ENCODE measurements at places on chromosomes 5 and 9. TPM values are rescaled to one million over a fixed set of nuclear protein-coding genes. Genes with fewer than 3 reads are reported as not detected.

GRCh38 chr5:61441742-61442141 lies 109.7 kb downstream of the ZSWIM6 start:
- no peaks in the 10 kb centered on the region for H3K36me3 ChIP-seq
- no peak for DNase-seq
- H3K27me3 ChIP-seq = no peaks in the 10 kb centered on the region
- H3K4me1 ChIP-seq = no peaks in the 10 kb centered on the region
- no peak overlapping the region for H3K4me3 ChIP-seq

DNA sequence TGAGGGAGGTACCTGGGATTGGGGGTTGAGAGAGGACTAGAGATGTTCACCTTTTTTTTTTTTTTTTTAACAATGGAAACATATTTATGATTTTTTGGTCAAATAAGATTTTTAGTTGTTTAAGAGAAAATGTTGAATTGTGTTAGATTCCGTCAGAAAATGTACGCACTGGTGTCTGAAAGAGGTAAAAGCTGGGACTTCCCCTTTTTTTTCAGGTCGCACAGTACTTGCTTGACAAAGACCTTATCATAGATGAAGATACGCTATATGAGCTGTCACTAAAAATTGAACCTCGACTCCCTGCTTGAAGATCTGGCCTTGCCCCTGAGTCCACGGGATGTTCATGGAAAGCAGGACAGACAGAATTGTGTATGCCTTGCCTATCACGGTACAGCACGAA lies 7.7 kb upstream of the CKMT2 start:
- H3K27ac ChIP-seq = no peak overlapping the region
- DNase-seq = no peak
- peaks cover 3% of the 10 kb centered on the region for H3K27me3 ChIP-seq

RNF208 gene
- total RNA-seq = 4.8 TPM

PRDM9 gene
- not detected for total RNA-seq

GRCh38 chr5:24497145-24497544 lies 147.6 kb downstream of the CDH10 start:
- no peaks in the 10 kb centered on the region for H3K36me3 ChIP-seq
- H3K4me3 ChIP-seq = no peak overlapping the region
- no peak for DNase-seq
- H3K27me3 ChIP-seq = no peaks in the 10 kb centered on the region

GRCh38 chr5:1201327-1202025 lies at the start of gene SLC6A19:
TSS of gene SLC6A19 (plus strand) at chr5:1201595. CDS start at chr5:1201651, 56 bp downstream.
- no peaks in the 10 kb centered on the region for H3K27me3 ChIP-seq
- no peaks in the 10 kb centered on the region for H3K4me1 ChIP-seq
- DNase-seq = no peak
- H3K4me3 ChIP-seq = no peak within 1 kb of the TSS
- no peak within 1 kb of the TSS for H3K27ac ChIP-seq

DNA sequence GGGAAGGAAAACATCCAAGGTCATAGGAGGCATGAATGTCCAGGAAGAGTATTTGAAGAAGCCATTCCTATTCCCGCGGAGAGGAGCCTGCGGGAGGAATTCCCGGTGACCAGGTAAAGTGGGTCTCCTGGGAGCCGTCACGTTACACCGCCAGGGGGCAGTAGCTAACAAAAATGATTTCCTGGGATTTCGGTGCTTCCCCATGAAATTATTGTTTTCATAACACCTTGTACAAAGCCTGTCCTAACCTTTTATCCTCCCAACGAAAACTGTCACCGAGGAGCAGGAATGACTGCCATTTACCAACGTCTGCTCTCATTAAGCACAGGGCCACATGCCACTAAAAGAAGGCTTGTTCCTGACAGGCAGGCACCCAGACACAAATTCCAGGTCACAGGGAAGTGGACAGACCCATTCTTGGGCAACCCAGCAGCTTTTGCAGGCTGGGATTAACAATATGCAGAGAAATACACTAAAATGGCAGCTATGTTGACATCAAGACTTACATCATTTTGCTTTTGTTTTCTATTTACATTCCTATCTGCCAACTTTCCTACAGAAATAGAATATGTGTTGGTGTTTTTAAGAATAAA lies 41.2 kb upstream of the CTSL start:
- DNase-seq = peak; percentile 30
- no peak overlapping the region for H3K4me3 ChIP-seq
- H3K27me3 ChIP-seq = no peaks in the 10 kb centered on the region
- H3K4me1 ChIP-seq = peaks cover 17% of the 10 kb centered on the region
- H3K27ac ChIP-seq = no peak overlapping the region

ISL1 gene
- total RNA-seq = 1.1 TPM

COL5A1 gene
- 164 TPM for total RNA-seq

PTRH1 gene
- total RNA-seq = 19.6 TPM

DNA sequence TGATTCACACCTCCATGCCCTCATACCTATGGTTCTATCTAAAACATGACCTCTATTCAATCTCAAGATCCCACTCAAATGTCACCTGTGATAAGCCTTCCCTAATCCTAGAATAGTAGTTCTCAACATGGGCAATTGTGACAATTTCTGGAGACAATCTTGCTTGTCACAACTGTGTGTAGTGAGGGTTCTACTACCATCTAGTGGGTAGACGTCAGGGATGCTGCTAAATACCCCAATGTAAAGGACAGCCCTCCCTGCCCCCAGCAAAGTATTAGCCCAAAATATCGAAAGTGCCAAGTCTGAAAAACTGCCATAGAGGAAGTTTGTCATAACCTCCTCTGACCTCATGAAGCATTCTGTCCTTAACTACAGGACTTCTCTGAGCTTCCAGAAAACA lies 32.0 kb downstream of the TBCA start:
- no peak overlapping the region for H3K4me3 ChIP-seq
- H3K27ac ChIP-seq = no peak overlapping the region
- DNase-seq = no peak
- peaks cover 2% of the 10 kb centered on the region for H3K36me3 ChIP-seq

REEP2 gene
- 4.4 TPM for total RNA-seq

- no peak overlapping the region for H3K27ac ChIP-seq
- H3K36me3 ChIP-seq = no peaks in the 10 kb centered on the region
- H3K4me3 ChIP-seq = no peak overlapping the region
- DNase-seq = no peak
These were observed 222.3 kb downstream of the DMRT2 start for GRCh38 chr9:1272488-1272887.

- no peaks in the 10 kb centered on the region for H3K27me3 ChIP-seq
- H3K4me3 ChIP-seq = no peak overlapping the region
- peaks cover 7% of the 10 kb centered on the region for H3K36me3 ChIP-seq
- no peaks in the 10 kb centered on the region for H3K4me1 ChIP-seq
These were observed 49.5 kb downstream of the PKD2L2 start for GRCh38 chr5:137938751-137939143.

DNA sequence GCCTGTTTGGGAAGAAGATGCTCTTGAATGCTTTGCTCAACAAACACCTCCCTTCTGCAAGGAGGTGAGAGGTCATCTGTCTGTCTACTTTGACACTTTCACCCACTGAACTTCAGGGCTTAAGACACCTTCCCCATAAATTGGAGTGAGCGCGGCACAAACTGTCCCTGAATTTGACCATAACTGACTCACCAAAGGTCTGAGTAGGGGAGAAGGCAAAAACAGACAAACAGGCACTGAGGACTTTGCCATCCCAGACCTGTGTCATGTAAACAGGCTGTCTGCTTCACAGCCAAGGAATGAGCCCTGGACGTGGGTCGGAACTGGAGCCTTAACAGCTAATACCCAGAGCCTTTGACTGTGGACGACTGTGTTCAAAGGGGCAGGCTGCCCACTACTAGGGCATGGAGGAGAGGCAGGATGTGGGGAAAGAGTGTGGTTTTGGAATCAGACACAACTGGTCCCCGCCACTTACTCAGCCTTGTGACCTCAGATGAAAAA lies 320.9 kb upstream of the KLF4 start:
- H3K27me3 ChIP-seq = no peaks in the 10 kb centered on the region
- no peak overlapping the region for H3K4me3 ChIP-seq
- no peak for DNase-seq
- H3K36me3 ChIP-seq = no peaks in the 10 kb centered on the region
- no peaks in the 10 kb centered on the region for H3K4me1 ChIP-seq
